Endodermal cell (in vitro differentiated cells): ENCODE measurements at places on chromosomes 11 and 22. TPM values are rescaled to one million over a fixed set of nuclear protein-coding genes. Genes with fewer than 3 reads are reported as not detected.

TMEM25 gene
- total RNA-seq: 23.8 and 30.6 TPM in 2 replicates

OR51I1 gene
- total RNA-seq: not detected in 3 replicates

EI24 gene
- total RNA-seq: 102 and 110 TPM in 2 replicates

RAB39A gene
- 4.6 and 4.8 TPM in 2 replicates for total RNA-seq

ASCC2 gene
- total RNA-seq: 37.2 to 44.2 TPM (median 41.9 TPM) in 3 replicates

MPZL3 gene
- total RNA-seq: 4.2 to 5.7 TPM (median 5.5 TPM) in 3 replicates

SESN3 gene
- total RNA-seq: 21.1 to 34.9 TPM (median 33.6 TPM) in 3 replicates

CLCF1 gene
- total RNA-seq: 2.0 to 4.8 TPM (median 4.5 TPM) in 3 replicates

OR10D3 gene
- 0.25 TPM in 1 of 3 replicates, not detected in the others for total RNA-seq

ATG2A gene
- total RNA-seq: 22.3 and 23.0 TPM in 2 replicates

DNA sequence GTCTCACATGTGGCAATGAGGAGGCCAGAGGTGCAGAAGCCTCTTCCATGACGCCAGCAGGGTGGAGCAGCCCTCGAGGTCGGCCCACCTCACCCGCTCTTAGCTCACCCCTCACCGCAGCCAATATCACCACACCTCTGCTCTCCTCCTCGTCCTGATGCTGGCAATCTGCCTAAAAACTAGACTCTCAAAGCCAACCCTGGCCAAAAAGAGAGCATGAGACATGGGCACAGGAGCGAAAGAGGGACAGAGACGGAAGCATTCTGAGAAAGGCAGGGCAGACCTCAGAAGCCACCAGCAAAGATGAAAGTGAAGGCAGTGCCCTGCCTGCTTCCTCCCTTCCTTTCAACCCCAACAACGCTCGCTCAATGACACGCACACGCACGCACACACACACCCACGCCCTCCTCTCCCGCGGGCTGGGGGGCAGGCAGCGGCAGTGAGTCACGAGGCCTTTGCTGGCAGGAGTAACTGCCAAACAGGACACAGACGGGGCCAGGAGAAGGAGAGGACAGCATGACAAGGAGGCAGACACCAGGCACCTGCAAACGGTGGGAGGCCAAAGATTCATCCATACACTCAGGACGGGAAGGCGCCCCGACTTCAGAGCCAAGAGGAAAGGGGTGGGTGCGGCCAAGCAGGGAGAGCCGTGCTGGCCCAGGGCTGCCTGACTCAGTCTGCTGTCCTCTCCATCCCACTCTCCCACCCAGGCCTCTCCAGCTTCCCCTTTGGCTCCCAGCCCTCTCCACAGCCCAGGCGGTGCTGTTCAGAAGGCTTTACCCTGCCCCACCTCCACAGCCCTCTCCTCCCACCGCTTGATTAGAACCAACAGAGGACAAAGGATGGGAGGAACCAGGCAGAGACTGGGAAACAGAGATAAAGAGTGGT, 11.4 kb downstream of the IGSF9B start:
- H3K27ac ChIP-seq: no peak overlapping the region
- no peaks in the 10 kb centered on the region for H3K27me3 ChIP-seq
- no peaks in the 10 kb centered on the region for H3K4me1 ChIP-seq
- no peaks in the 10 kb centered on the region for H3K36me3 ChIP-seq
- DNase-seq: peak; percentile 60

DNA sequence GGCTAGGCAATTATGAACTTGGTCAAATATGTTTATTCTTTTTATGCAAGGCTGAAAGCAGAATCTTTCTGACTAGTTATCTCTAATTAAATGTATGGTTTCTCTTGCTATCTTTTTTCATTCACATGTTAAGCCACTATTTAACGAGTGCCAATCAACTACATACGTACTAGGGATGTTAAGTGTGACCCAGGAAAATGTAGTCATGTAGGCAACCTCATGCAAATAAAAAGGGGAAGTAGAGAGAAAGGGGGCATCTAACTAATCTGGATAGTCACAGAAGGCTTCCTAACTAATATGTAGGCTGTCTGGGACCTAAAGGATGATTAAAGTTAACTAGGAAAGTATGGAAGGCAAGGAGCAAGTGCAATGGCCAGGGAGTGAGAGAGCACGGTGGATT, 23.5 kb downstream of the TBRG1 start:
- no peaks in the 10 kb centered on the region for H3K36me3 ChIP-seq
- H3K27ac ChIP-seq: no peak overlapping the region
- no peaks in the 10 kb centered on the region for H3K27me3 ChIP-seq
- H3K4me3 ChIP-seq: no peak overlapping the region
- no peaks in the 10 kb centered on the region for H3K4me1 ChIP-seq
- DNase-seq: no peak

GRCh38 chr11:121626507-121626875, 173.7 kb upstream of the SORL1-AS1 start:
- H3K4me1 ChIP-seq: no peaks in the 10 kb centered on the region
- no peak for DNase-seq
- H3K27me3 ChIP-seq: no peaks in the 10 kb centered on the region

GRCh38 chr11:16790486-16791190, 52.2 kb downstream of the C11orf58 start:
- H3K36me3 ChIP-seq: peaks cover 18% of the 10 kb centered on the region
- H3K27me3 ChIP-seq: no peaks in the 10 kb centered on the region
- H3K4me3 ChIP-seq: no peak overlapping the region
- no peak for DNase-seq
- H3K27ac ChIP-seq: no peak overlapping the region

- no peak overlapping the region for H3K4me3 ChIP-seq
- peak; percentile 73 for DNase-seq
- H3K36me3 ChIP-seq: peaks cover 62% of the 10 kb centered on the region
- no peaks in the 10 kb centered on the region for H3K27me3 ChIP-seq
- no peaks in the 10 kb centered on the region for H3K4me1 ChIP-seq
- H3K27ac ChIP-seq: no peak overlapping the region
These were observed 21.3 kb downstream of the TNKS1BP1 start for GRCh38 chr11:57303280-57303989.

- no peaks in the 10 kb centered on the region for H3K36me3 ChIP-seq
- H3K27me3 ChIP-seq: no peaks in the 10 kb centered on the region
- no peaks in the 10 kb centered on the region for H3K4me1 ChIP-seq
- DNase-seq: no peak
- no peak overlapping the region for H3K4me3 ChIP-seq
These were observed 17.0 kb upstream of the KCTD14 start for GRCh38 chr11:78039919-78040671.

- no peaks in the 10 kb centered on the region for H3K36me3 ChIP-seq
- DNase-seq: no peak
- no peaks in the 10 kb centered on the region for H3K4me1 ChIP-seq
These were observed 583.9 kb upstream of the LRRC4C start for GRCh38 chr11:42043312-42043711.

DNA sequence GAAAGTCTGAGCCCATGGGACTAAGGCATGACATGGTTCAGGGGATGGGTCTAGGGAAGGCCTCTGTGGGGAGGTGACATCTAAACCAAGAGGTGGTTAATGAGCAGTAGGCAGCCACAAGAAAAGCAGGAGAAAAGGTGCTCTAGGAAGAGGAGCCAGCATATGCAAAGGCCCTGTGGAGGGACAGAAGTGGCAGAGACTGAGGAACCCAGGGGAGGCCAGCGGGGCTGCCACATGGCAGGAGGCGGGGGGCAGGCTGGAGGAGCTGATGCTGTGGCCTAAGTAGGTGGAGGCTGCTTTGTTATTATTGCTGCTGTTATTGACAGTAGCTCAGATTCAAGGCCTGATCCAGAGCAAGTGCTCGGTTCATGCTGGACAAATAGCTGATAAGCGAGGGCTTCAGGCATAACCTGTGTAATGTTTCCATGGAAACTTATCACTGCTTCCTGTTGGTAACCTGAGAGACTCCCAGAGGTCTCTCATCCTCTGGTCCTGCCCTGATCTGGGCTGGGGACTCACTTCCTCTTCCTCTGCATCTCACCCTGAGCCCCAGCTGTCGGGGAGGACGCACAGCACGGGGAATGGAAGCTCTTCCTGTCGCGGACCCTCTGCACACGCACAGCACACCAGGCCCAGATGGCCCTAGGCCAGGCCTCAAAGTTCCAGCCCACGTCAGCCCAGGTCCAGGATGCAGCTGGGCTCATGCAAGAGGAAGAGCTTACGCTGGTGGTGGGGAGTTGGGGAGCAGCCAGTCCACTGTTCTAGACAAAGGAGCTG, 75.2 kb upstream of the TP53I11 start:
- H3K36me3 ChIP-seq: no peaks in the 10 kb centered on the region
- DNase-seq: peak; percentile 43
- H3K4me1 ChIP-seq: no peaks in the 10 kb centered on the region
- H3K27ac ChIP-seq: no peak overlapping the region

DNA sequence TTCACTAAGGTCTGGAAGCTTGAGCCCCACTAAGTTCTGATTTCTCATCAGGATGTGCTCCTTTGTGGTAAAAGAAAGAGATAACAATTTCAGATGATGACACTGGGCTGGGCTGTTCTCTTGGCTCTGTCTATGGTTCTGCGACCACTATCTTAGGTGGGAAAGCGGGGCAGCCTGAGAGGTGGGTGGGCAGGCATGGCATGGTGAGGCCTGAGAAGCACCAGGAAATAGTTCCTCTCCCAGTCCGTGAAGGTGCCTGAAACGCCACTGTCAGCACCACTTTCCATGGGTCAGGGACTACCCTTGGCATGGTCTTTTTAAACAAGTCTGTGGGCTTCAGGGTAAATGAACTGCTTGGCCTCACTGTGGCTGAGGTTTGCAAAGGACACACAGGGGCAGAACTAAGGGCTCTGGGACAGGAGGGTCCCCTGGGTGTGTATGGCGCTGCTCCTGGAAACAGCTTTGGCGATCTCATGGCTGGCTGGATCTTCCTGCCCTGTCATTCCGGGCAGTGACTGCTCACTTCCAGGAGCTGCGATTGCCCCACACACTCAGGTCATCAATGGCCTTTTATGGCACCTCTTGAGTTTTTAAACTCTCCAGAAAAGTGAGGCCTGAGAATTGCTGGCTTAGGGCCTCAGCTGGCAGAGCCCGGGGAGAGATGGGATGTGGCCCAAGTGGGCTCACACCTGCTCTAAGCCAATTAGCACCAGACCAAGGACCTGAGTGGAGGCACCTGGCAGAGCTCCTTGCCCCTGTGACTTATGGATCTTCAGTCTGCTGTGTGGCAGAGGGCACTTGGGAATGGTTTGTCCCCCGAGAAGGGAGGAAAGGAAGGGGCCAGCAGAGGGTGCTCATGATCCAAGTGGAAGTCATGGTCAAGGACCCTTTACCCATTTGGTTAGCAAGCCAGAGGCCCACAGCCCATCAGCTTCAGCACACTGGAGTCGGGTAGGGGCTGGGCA, 55.6 kb upstream of the LYVE1 start:
- no peak overlapping the region for H3K4me3 ChIP-seq
- no peaks in the 10 kb centered on the region for H3K36me3 ChIP-seq
- H3K4me1 ChIP-seq: no peaks in the 10 kb centered on the region
- no peaks in the 10 kb centered on the region for H3K27me3 ChIP-seq

GRCh38 chr11:66637557-66638176, 836 bp upstream of the RBM4 start:
- no peaks in the 10 kb centered on the region for H3K4me1 ChIP-seq
- peak overlapping the region; percentile 61 for H3K27ac ChIP-seq
- peak; percentile 50 for DNase-seq
- H3K27me3 ChIP-seq: no peaks in the 10 kb centered on the region
- peaks cover 63% of the 10 kb centered on the region for H3K36me3 ChIP-seq

DNA sequence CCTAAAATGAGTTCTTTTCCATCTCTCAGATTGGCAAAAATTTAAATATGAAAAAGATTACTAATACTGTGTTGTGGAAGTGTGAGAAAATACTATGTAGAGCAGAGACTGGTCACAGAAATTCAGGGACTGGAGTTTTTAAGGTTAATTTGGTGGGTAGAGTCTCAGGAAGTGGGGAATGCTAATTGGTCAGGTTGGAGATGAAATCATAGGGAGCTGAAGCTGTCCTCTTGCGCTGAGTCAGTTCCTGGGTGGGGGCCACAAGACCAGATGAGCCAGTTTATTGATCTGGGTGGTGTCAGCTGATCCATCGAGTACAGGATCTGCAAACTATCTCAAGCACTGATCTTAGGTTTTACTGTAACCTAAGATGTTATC, 29.4 kb upstream of the TMEM86A start:
- no peak overlapping the region for H3K4me3 ChIP-seq
- DNase-seq: no peak
- H3K27ac ChIP-seq: no peak overlapping the region
- no peaks in the 10 kb centered on the region for H3K36me3 ChIP-seq
- H3K27me3 ChIP-seq: no peaks in the 10 kb centered on the region

DNA sequence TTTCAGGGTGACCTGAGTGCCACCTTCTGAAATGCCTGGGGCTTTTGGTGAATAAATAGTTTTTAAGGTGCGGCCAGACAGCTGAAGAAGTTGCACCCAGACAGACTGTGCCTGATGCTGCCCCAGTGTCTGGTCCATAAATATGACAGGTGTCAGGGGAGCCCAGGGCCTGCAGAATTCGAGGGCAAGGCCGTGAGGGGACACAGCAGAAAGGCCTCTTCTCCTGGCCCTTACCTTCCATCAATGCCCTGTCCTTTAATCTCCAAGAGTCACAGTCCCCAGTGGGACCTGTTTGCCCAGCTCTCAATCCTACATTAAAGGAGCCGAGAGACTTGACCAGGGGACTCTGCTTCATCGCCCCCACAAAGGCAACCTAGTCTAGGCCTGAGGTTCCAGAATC, 45.7 kb downstream of the NAT10 start:
- no peak for DNase-seq
- H3K27me3 ChIP-seq: no peaks in the 10 kb centered on the region
- no peak overlapping the region for H3K4me3 ChIP-seq
- H3K36me3 ChIP-seq: peaks cover 45% of the 10 kb centered on the region
- H3K27ac ChIP-seq: no peak overlapping the region
- no peaks in the 10 kb centered on the region for H3K4me1 ChIP-seq

DNA sequence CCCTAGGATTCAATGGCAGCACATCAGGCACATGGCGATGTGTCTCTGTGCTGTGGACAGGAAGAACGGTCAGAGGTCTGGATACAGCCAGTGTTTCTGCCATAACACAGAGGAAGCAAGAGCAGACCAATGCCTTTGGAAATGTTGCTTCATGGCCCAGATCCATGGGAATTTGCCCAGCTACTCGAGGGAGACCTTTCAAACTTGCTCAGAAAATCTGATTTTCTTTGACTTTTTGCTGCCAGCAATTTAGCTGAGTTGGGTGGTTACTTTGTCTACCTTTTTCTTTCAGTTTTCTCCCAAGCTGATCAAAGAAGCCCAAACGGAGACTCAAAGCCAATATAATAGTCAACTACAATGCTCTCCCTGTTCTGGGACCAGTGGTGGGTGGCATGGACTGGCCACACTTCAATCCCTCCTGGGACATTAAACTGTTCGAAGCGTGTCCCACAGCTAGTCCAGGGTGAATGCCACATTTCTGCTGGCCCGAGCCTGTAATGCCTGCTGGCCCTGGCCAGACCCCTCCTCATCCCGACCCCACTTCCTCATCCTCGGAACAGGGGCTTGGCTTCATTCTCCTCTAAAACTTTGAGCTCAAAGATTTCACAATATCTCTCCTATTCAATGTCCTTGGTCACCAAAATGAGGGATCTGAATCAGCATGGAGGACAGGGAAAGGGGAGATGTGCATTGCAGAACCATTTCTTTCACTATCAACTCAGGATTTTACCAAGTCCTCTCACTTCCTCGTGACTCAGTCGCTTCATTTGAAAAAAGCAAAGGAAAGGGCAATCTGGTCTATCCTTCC, 93.3 kb downstream of the ABTB2 start:
- H3K27me3 ChIP-seq: no peaks in the 10 kb centered on the region
- H3K4me3 ChIP-seq: no peak overlapping the region
- H3K36me3 ChIP-seq: no peaks in the 10 kb centered on the region
- no peak for DNase-seq
- no peak overlapping the region for H3K27ac ChIP-seq

- peaks cover 2% of the 10 kb centered on the region for H3K4me1 ChIP-seq
- DNase-seq: no peak
- no peaks in the 10 kb centered on the region for H3K27me3 ChIP-seq
These were observed 3.9 kb upstream of the NUP160 start for GRCh38 chr11:47852053-47852452.

GRCh38 chr11:72631806-72632731, 42.2 kb downstream of the PDE2A start:
- no peak overlapping the region for H3K4me3 ChIP-seq
- peaks cover 7% of the 10 kb centered on the region for H3K27me3 ChIP-seq
- no peaks in the 10 kb centered on the region for H3K36me3 ChIP-seq
- H3K27ac ChIP-seq: no peak overlapping the region
- DNase-seq: no peak
